ENCODE measurements at places on chromosomes 3 and 15. TPM values are rescaled to one million over a fixed set of nuclear protein-coding genes. Genes with fewer than 3 reads are reported as not detected.

MKRN2OS gene
- total RNA-seq: not detected

ADAMTSL3 gene
- total RNA-seq: under 0.01 TPM

ADAMTS9 gene
- 1.1 TPM for total RNA-seq

TYRO3 gene
- total RNA-seq: 10.6 TPM

BTLA gene
- not detected for total RNA-seq

- no peaks in the 10 kb centered on the region for H3K36me3 ChIP-seq
- no peaks in the 10 kb centered on the region for H3K4me1 ChIP-seq
- no peak overlapping the region for H3K27ac ChIP-seq
- H3K4me3 ChIP-seq: no peak overlapping the region
- DNase-seq: no peak
Observed at GRCh38 chr3:59782664-59783063, 732.8 kb upstream of the CFAP20DC start.

GRCh38 chr3:98726084-98726483 lies 37.1 kb upstream of the ST3GAL6 start:
- H3K27me3 ChIP-seq: no peaks in the 10 kb centered on the region
- H3K4me3 ChIP-seq: no peak overlapping the region
- H3K36me3 ChIP-seq: no peaks in the 10 kb centered on the region
- peaks cover 3% of the 10 kb centered on the region for H3K4me1 ChIP-seq

DNA sequence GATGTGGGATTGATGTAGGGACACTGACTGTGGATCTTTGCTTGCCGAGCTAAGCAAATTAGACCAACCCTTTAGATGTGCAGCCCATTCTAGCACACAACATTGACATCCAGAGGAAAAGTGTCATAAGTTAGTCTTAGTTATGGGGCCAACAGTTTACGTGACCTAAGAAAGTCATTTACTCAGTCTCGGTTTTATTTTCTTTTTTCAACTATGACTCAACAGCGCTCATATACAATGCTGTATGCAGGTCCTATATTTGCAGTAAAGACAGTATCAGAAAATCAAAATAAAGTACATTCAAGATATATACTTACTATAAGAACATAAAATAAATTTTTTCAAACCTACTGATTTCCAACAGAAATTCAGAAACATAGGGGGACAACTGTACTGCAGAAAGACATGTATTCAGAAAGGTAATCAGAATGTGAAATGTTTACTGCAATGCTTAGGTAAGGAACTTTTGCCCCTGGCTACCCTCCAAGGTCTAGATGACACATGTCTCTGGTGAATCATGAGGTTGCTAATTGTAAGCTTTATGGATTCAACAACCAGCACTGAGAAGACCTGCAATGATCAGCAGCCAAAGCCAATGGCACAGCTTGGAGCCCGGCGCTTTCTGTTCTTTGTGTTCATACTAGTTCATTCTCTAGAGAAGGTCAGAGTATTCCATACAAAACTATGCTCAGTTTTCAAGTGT lies 317.5 kb upstream of the CNTN6 start:
- no peak for DNase-seq
- H3K27ac ChIP-seq: no peak overlapping the region

DNA sequence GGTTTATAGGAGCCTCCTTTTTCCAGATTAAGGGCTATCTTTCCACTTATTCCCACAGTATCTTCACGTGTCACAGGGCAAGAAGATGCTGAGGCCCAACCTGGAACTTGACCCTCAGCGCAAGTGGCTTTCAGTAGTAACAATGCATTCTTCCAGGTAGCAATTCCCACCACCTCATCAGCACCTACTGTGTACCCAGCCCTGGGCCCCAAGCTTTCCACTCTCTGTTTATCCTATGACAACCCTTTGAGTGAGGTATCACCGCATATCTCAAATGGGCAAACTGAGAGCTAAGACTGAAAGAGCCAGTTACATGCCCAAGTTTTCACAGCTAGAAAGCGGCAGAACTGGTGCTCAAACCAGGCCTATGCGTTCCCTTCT lies 88.2 kb downstream of the CPN2 start:
- peaks cover 2% of the 10 kb centered on the region for H3K4me1 ChIP-seq
- DNase-seq: no peak
- peaks cover 21% of the 10 kb centered on the region for H3K27me3 ChIP-seq
- no peak overlapping the region for H3K4me3 ChIP-seq

- DNase-seq: no peak
- no peaks in the 10 kb centered on the region for H3K36me3 ChIP-seq
- no peak overlapping the region for H3K4me3 ChIP-seq
- H3K27ac ChIP-seq: no peak overlapping the region
- no peaks in the 10 kb centered on the region for H3K27me3 ChIP-seq
- no peaks in the 10 kb centered on the region for H3K4me1 ChIP-seq
Observed at GRCh38 chr15:95503640-95504225, 826.8 kb upstream of the NR2F2 start.

- no peaks in the 10 kb centered on the region for H3K27me3 ChIP-seq
- DNase-seq: peak; percentile 85
- no peaks in the 10 kb centered on the region for H3K36me3 ChIP-seq
- no peak overlapping the region for H3K4me3 ChIP-seq
- H3K4me1 ChIP-seq: peaks cover 5% of the 10 kb centered on the region
Observed at GRCh38 chr15:38059665-38060064, 125.2 kb downstream of the TMCO5A start.

DNA sequence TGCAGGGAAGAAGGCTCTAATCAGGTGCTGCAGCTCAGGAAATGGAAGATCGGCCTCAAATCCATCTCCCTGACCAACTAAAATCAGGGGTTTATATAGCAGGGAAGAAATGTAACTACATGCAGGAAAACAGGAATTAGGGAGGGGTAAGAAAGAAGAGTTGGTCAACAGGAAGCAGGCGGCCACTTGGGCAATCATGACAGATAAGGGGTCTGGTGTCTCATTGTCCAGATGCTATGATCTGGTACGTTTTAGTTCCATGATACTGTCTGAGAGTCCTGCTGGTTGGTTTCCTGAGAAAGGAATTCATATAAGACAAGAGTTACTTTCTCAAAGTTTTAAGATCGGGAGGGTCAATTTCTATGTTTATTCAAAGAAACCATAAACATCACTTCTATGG lies 24.2 kb downstream of the KATNBL1 start:
- no peak overlapping the region for H3K27ac ChIP-seq
- no peaks in the 10 kb centered on the region for H3K27me3 ChIP-seq
- DNase-seq: no peak
- H3K36me3 ChIP-seq: peaks cover 2% of the 10 kb centered on the region
- no peak overlapping the region for H3K4me3 ChIP-seq

DNA sequence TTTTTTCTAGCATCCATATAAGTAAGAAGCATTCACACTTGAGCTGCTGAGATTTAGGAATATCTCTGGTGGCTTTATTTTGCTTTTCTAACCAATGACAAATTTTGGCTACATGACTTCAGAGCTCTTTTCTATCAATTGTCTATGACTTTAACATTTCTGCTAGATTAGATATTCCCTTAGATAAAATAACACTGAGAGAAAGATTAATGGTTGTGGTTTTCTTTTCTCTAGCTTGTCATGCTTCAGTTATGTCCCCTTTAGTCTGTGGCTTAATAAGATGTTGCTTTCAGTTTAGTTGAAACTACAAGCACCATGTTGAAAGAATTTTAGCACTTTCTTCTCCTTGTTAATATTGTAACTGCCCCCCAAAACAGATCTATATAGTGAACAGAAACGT lies 665.6 kb upstream of the CCDC54 start:
- no peak overlapping the region for H3K27ac ChIP-seq
- no peaks in the 10 kb centered on the region for H3K36me3 ChIP-seq
- H3K4me3 ChIP-seq: no peak overlapping the region
- DNase-seq: peak; percentile 78
- no peaks in the 10 kb centered on the region for H3K4me1 ChIP-seq

GRCh38 chr3:17116007-17116600 lies 231.3 kb downstream of the PLCL2 start:
- H3K27me3 ChIP-seq: no peaks in the 10 kb centered on the region
- H3K36me3 ChIP-seq: no peaks in the 10 kb centered on the region
- H3K27ac ChIP-seq: no peak overlapping the region
- no peaks in the 10 kb centered on the region for H3K4me1 ChIP-seq
- DNase-seq: no peak
- H3K4me3 ChIP-seq: no peak overlapping the region

DNA sequence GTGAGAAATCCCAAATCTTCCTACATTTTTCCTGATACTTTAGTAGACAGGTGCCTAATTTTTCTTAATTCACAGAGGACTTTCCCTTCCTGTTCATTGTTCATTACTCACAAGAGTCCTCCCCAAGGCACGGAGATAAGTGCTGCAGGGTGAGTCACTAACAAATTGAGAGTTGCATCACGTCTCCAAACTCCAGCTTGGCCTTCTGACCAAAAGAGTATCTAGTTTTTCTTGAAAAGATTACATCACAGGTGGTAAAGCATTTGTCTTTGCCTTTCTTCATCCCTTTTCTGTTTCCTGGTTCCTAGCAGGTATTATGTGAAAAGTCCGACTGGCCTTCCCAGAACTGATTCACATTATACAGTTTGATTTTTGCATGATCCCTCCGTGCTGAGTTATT lies 24.9 kb upstream of the RASGRP1 start:
- H3K27ac ChIP-seq: no peak overlapping the region
- no peak overlapping the region for H3K4me3 ChIP-seq
- no peaks in the 10 kb centered on the region for H3K4me1 ChIP-seq
- peak; percentile 85 for DNase-seq
- H3K36me3 ChIP-seq: no peaks in the 10 kb centered on the region

Data from IMR-90 (cell line).